ENCODE measurements at places on chromosomes 7 and 10.

- DNase-seq: no peak
Measured at GRCh38 chr7:120959929-120960484, 9.4 kb downstream of the ING3 start.

- no peak for DNase-seq
Measured at GRCh38 chr10:131912620-131913019, 11.8 kb downstream of the PPP2R2D start.

DNA sequence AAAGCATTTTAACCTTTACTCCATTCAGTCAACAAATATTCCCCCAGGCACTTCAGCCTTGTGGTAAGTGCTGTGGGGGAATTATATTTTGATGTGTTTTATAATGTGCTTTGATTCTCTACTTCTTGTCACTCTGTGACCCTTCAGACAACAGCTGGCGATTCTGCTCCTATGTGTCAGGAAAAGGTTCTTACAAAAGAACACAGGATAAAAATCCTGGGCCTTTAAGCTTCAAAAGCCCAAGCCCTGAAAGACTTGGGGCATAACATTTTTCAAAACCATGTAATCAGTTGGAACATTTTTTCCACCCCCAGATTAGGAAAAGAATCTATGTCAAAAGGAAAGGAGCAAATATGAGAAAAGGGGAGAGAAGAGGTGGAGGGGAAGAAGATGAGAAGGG, 37.8 kb upstream of the LRRC17 start:
- DNase-seq: no peak

DNA sequence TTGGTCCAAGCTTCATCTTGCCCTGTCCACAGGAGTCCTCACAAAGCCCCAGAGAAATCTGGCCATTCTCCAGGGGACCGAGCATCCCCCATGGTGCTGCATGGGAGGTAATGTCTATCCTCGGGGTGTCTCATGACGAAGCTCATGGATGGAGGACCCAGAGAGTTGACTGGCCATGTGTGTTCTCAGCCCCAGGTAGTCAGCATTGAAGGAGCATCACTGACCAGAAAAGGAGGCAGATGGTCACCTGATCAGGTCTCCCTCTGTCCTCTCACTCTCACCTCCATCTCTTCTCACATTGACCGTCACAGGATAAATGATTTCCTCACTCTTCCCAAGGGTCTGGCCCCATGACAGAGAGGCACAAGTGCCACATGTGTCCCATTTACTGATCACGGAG, 33.4 kb upstream of the GDF10 start:
- DNase-seq: no peak
